ENCODE measurements at places on chromosomes 11 and 22.

DNA sequence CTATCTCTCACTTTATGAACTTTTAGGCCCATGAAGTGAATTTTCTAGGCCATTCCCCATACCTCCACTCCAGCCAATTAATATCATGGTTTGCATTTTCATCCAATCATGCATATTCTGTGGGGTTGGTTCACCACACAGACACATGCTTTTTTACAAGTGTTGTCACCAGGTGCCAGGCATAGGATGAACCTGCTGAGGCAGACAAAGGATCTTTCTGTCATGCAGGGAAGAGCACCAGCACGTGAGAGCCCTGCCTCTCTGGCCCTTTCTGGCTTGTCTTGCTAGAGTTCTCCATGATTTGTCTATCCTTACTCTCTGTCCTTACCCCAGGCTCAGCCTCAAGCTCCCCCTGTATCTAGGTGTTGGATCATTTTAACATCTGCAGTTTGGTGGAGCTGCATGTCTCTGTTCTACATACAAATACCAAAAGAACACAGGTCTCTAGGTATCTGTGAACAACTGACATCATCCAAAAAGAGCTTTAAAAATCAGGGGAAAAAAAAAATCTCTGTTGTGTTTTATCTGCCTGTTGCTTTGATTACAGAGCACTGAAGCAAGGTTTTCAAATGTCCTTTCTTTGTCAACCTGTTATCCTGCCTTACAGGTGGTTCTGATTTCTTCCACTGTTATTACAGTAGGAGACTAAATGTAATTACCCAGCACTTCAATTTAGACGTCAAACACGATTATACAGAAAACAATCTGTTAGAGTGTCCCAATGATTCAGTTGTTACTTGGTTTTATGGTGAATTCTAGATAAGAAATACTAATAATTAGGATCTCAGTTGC lies 58.4 kb upstream of the GRAMD1B start:
- DNase-seq: no peak

GRCh38 chr22:27213766-27214581 lies 556.6 kb downstream of the MIAT start:
- no peak for DNase-seq

DNA sequence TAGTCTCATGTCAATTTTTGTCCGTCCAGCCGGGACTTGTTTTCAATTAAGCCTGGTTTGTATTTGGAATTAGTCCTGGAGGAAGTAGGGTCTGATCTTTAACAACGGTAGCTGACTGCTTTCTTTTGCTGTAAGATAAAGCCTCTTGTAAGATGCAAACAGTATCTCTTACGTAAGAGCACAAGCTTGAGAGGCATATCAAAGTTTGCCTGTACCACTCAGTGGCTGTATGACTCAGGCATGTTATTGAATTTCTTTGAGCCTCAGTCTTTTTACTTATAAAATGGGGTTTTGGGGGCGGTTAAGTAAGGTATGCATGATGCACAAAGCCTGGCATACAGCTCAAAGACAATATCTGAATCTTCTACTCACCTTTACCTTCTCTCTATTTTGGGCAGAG lies 198.4 kb upstream of the NARS2 start:
- DNase-seq: no peak

GRCh38 chr11:82174610-82175009 lies 559.1 kb downstream of the FAM181B start:
- no peak for DNase-seq

DNA sequence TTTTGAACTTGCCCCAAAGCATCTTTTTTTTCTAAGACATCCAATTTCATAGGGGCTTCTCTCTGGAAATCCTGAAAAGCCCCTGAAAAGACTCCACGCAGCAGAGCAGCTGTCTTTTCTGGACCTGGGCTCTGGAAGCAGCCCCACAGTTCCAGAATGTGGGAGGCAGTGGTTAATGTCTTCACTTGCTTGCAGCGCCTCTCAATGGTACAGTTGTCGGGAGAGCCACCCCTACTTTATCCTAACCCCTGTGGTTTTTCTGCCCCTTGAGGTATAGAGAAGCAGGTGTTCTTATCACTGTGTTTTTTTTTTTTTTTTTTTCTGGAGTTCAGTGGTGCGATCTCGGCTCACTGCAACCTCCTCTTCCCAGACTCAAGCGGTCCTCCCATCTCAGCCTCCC lies 83.4 kb upstream of the SORL1-AS1 start:
- no peak for DNase-seq

DNA sequence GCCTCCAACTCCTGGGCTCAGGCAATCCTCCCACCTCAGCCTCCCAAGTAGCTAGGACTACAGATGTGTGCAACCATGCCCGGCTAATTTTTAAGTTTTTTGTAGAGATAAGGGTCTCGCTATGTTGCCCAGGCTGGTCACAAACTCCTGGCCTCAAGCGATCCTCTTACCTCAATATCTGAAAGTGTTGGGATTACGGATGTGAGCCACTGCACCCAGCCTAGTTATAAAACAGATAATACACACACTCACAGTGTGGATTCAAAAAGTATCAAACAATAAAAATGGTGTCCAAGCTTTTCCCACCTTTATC lies 377 bp upstream of the CCDC188 start:
- no peak for DNase-seq

DNA sequence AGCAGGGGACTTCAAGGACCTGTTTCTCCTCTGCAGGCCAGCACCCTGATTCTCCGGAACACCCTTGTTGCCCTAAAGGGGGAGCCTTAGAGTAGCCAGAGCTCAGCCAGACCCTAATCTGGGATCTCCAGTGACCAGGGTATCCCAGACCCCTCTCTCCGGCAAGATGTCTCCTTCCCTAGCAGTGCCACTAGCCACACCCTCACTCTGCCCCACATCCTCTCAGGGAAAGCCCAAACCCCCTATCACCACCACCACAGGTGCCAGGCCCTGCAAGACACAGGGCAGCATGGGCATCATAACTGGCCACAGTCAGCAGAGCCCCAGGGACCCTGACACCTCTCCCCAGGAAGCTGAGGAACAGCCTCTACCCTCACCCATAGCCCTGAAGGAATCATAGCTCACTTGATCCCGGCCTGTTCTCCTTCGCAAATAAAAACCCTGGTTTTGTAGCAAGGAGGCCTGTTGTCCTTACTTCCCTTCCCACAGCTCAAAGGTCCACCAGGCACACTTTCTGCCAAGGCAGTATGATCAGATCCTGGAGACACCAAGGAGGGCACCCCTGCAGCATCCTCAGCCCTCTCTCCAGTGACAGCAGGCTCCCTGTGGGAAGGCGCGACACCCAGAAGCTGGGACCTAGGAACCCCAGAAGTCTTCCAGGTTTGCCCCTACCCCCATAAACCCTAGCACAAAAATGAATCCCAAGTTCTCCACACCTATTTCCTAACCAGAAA lies 4.6 kb downstream of the CFL1 start:
- no peak for DNase-seq

GRCh38 chr11:10483584-10483983 lies 28.5 kb downstream of the AMPD3 start:
- DNase-seq: no peak

DNA sequence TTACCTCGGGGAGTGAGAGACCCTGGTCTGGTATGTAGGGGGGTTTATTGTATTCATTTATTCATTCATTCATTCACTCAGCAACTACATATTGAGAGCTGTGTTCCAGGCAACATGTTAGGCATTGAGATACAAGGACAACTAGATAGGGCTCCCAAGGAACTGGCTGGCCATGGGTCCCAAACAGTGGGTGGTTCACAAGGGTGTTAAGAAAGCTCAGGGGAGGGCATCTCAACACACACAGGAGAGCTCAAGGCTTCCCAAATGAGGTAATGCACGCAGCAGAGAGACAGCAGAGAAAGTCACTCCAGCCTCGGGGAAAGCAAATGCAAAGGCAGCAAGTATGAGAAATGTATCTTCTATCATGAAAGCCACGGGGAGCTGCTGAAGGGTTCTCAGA lies 51.8 kb downstream of the BTG4 start:
- DNase-seq: no peak

DNA sequence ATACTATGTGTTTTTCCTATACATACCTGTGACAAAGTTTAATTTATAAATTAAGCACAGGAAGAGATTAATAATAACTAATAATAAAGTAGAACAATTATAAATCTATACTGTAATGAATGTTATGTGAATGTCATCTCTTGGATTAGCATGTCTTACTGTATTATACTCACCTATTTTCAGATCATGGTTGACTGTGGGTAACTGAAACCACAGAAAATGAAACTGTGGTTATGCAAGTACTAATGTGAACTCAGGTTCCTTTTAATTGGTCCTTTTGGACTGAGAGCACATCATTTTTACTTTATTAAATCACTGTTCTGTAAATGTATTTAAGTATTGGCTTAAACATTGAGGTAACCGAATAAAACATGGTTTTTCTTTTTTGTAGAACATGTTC lies 108.8 kb downstream of the PPP6R3 start:
- DNase-seq: no peak

GRCh38 chr11:116840224-116840745 lies 2.9 kb upstream of the APOA1 start:
- DNase-seq: no peak

- no peak for DNase-seq
Observed at GRCh38 chr11:115244758-115245157, 259.5 kb downstream of the CADM1 start.

Data from foreskin keratinocyte (primary cell).